ENCODE measurements at places on chromosomes 7 and 10.

- DNase-seq = no peak
Measured at GRCh38 chr7:132516042-132516840, 60.0 kb downstream of the PLXNA4 start.

- DNase-seq = no peak
Measured at GRCh38 chr10:43130770-43131171, 7.5 kb upstream of the CSGALNACT2 start.

DNA sequence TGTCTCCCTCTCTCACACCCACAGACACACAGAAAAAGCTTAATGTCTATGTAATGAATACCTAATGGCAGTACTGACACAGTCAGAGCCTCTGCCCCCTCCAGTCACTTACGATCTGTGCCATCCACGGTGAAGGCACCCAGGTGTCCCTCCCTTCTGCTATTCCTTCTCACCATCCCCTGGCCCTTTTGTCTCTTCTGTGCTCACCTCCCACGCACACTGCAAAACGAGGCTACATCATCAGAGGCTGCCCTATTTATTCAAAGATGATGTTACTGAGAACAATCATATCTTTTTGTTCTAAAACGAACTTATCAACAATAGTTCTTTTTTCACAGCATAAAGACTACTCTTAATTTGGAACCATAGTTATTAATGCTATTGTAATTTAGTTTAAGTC is 246.9 kb upstream of the MKLN1 start:
- DNase-seq = no peak

GRCh38 chr7:27866256-27866655 is 126.3 kb downstream of the TAX1BP1 start:
- DNase-seq = no peak

DNA sequence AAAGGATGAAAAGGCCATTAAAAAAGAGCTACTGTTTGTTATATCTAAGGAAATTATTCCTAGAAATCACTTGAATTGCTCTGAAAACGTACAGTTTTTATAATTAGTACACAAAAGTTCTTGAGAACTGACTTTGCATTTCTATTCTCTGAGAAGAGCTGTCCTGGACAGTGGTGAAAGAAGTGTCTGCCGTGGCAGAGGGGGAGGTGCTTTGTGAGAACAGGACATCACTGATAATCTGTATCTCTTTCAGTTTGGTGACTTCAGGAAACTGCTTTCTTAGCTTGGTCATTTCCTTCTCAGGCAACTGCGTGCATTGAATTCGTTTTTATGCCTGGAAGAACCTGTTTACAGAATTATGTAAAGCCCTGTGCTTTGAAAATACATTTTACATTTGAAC is 52.1 kb downstream of the POLL start:
- no peak for DNase-seq

- DNase-seq = no peak
Measured at GRCh38 chr7:83574616-83575015, 74.3 kb downstream of the SEMA3E start.

- no peak for DNase-seq
Measured at GRCh38 chr10:11298116-11298515, 280.4 kb downstream of the CELF2 start.

DNA sequence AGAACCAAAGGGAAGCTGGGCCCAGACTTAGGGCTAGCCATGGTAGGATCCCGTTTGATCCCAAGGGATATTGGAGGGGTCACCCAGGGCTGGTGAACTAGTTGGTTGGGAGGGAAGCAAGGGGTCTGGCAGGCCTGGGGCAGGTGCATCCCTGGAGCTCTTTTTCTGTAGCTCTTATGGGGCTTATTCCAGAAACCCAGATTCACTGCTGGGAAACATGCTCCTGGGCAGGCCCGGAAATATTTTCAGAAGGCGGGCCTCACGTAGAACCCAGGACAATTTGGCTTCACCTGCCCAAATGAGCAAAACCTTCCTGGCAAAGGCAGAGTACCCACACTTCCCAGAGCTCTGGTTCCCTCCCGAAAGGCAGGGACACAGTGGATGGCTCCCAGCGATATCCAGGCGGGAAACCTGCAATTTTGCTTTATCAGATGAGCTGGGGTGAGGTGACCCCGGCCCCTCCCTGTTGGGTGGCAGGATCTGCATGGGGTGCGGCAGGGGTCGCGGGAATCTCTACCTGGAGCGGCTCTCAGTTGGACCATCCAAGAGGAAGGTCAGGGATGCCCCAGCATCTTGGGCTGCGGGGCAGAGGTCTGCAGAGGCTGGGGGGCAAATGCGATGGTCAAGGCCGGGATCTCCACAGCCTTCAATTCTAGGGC is 533.9 kb downstream of the TCERG1L start:
- DNase-seq = no peak

DNA sequence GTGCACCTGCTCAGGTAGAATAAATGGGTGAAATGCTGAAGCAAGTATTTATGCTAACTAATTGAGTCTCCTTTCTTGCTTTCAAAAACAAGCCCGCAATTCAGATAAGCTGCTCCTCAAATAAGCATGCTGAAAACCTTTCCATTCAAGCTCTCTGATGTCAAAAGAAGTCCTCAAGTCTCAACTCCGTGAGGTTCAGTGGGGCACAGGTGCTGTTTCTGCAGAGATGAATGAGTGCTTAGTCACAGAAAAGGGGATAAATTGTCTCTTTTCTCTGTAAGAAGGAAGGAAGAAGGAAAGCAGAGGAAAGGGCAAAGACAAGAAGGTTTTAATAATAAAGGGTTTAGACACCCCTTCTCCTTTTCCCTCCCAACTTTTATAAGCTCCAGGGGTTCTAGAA is 229.8 kb upstream of the NPY start:
- DNase-seq = no peak

GRCh38 chr10:61163403-61163802 is 219.4 kb upstream of the RHOBTB1 start:
- DNase-seq = no peak

- no peak for DNase-seq
Measured at GRCh38 chr7:32298408-32299132, 191.6 kb downstream of the LSM5 start.

DNA sequence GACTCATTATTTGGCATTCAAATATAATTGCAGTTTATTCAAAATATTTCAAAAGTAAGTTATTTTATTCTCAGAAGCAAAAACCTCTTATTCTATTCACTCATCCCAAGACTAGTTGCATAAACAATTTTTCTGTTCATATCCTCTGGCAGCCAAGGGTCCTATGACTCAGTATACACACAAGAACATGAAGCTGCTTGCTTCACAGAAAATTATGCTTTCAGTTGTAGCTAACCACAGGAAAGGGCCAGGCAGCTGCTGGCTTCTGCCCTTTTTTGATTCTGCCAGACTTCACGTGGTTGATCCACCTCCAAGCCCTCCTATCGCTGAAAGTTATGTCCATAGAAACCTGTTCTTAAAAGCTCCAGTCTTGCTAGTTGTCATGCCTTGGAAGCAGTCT is 108.8 kb downstream of the ABCA13 start:
- DNase-seq = no peak

GRCh38 chr10:44881649-44882048 is 29.5 kb upstream of the TMEM72 start:
- no peak for DNase-seq

- no peak for DNase-seq
Measured at GRCh38 chr10:62380016-62380415, 5.8 kb downstream of the ZNF365 start.

GRCh38 chr10:14698111-14698828 is 76.4 kb downstream of the FAM107B start:
- DNase-seq = no peak

- DNase-seq = no peak
Measured at GRCh38 chr7:149202831-149203231, 7.5 kb downstream of the ZNF282 start.
